Fibroblast of skin of left quadriceps (primary cell): ENCODE measurements at places on chromosomes 13 and 19.

- DNase-seq = no peak
These were observed 5.4 kb downstream of the BCAT2 start for GRCh38 chr19:48805452-48805851.

DNA sequence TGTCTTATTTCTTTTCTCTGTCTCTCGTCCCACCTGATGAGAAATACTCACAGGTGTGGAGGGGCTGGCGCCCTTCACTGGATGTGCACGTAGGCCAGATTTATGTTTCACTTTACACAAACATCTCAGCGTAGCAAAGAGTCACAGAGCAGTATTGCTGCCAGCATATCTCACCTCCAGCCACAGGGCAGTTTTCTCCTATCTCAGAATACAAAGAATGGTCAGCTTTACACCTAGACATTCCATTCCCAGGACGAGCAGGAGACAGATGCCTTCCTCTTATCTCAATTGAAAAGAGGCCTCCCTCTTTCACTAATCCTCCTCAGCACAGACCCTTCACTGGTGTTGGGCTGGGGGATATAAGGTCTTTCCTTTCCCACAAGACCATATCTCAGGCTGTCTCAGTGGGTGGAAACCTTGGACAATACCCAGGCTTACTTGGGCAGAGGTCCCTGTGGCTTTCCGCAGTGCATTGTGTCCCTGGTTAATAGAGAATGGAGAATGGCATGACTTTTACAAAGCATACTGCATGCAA, 7.2 kb upstream of the ZNF611 start:
- DNase-seq = no peak

GRCh38 chr13:93499991-93500390, 273.4 kb downstream of the GPC6 start:
- no peak for DNase-seq

- no peak for DNase-seq
These were observed 8.5 kb downstream of the ZNF557 start for GRCh38 chr19:7078008-7078407.

- no peak for DNase-seq
These were observed 13.8 kb upstream of the SLITRK1 start for GRCh38 chr13:83895994-83896580.

GRCh38 chr13:37127691-37128241, 22.3 kb upstream of the CSNK1A1L start:
- DNase-seq = peak; percentile 67

DNA sequence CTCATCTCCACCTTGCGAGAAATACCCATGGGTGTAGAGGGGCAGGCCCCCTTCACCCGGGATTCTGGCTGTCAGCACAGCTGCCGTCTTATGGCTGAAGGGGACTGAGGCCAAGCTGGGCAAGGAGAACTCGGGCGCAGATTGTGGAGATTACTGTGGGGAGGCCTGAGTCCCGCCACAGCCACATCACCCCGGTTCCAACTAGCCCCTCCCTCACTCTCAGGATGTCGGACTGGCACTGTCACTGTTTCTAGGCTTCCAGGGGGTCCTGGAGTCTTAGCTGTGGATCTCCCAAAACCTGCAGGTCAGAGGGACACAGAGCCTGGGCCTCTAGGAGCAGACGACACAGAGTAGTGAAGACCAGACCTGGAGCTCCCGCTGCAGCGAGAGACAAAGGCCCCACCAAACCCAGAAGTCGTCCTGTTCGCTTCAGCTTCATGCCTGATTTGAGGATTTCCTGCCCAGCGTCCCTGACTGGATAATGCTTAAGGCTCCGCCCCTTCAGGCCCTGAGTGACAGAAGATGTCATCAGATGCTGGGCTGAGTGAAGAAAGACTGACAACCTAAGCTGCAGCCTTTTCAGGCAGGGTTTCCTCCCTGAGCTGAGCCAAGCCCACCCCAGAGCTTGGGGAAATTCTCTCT, 55.8 kb downstream of the ZNF93 start:
- DNase-seq = no peak

DNA sequence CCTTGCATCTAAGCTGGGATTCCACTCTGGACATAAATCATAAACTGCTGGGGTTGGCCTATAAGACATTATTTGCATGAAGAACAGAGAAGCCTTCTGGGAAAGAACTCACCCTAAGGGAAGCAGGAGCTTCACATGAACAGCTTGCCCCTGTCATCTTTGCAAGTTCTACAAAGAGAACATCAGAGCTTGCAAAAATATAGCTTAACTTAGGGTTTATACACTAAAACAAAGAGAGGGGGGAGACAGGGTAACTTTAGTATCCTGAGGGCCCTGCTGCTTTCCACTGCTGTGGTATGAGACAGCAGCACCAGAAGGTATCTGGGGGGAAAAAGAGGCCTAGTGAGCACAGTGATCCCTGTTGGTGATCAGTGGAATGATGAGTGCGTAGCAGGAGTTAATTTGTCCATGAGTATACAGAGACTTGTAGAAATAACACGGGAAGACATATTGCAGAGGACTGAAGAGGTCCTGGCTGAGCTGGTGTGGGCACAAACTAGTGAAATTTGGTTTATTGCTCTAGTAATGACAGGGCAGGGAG, 116.1 kb upstream of the TSC22D1 start:
- no peak for DNase-seq

GRCh38 chr19:3224346-3225168, at the start of gene CELF5:
CELF5 (plus strand) TSS chr19:3224661; CDS start chr19:3224740, 79 bp downstream.
- DNase-seq = peak; percentile 3

- DNase-seq = no peak
These were observed 195.2 kb upstream of the IPO5 start for GRCh38 chr13:97758317-97758716.

- no peak for DNase-seq
These were observed 45.3 kb upstream of the ZNF599 start for GRCh38 chr19:34818270-34818669.

GRCh38 chr19:33248954-33249613, 23.4 kb upstream of the SLC7A10 start:
- no peak for DNase-seq

DNA sequence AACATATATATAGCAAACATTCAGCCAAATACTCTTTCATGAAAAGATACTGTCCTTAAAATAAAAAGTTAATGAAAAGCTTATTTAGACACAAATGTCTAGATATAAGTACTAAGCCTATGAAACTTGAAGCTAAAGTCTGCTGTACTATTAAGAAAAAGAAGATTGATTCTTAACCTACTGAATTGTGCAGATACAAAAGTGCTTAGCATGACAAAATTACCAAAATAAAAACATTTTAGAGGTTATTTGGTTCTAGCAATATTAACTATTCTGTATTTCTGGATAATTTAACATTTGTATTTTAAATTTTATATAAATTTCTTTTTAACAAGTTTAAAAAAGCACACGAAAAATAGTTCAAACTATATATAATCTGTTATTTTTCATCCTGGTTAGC, 8.8 kb downstream of the RNF6 start:
- no peak for DNase-seq
